ENCODE measurements at places on chromosomes 1 and 21.

GRCh38 chr1:225654277-225654597 lies 1.3 kb upstream of the ENAH start:
- DNase-seq, result no peak

DNA sequence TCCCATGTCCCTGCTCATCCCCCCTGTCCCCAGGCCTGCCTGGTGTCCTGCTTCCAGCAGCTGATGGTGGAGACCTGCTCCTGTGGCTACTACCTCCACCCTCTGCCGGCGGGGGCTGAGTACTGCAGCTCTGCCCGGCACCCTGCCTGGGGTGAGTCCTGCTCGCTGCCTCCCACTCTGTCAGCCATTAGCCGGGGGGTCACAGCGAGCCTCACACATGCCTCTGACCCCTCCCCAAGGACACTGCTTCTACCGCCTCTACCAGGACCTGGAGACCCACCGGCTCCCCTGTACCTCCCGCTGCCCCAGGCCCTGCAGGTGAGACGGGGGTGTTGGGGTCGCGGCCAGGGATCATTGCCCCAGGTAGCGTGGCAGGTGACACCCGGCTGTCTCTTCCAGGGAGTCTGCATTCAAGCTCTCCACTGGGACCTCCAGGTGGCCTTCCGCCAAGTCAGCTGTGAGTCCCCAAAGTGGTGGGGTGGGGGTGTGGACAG lies 10.0 kb downstream of the SCNN1D start:
- DNase-seq, result peak; percentile 40

DNA sequence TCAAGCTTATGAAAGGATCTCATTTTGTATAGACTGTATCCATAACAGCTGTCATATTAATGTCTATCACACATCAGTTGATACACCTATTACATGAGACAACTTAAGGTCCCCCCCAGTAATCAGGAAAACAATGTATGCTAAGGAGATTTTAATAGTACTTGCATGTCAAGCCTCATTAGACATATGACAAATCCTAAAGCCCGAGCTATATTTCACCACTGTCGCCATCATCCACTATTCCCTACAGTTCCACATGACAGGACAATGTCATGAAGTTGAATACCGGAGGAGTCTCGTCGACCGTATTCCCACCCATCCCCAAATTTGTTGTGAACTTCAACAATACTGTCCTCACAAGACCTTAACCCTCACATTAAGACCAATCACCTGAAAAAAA lies 3.4 kb downstream of the HMGN1 start:
- DNase-seq, result no peak

DNA sequence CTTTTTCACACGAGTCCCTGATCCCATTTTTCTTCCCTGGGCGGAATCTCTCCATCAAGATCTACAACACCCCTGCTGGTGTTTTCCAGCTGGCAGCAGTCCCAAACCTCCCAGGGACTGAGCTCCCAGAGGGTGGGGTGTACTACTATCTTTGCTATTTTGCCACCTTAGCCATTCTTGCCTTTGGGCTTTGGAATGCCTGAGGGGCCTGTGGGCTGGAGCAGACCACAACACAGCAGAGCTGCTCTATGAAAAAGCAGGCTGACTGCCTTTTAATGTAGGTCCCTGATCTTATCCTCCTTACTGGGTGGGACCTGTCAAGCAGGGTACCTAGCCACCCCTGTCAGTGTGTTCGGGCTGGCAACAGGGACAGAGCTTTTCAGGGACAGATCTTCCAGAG lies 91.9 kb downstream of the KCNT2 start:
- no peak for DNase-seq

DNA sequence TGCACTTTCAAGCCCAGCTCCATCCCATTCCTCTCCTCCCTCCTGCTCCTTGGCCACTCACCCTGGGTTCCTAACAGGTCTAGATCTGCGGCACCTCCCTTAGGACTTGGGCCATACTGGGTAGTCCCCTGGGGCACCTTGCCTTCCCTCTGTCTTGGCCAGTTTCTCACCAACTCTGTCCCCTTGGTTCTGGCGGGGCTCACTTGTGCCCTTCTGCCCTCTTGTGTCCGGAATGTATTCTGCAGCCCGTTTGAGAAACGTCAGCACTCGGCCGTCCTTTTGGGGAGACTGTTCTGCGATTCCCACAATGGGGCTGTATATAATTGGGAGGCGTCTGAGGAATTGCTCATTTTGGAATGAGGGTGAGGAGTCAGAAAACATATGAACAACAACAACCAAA lies 162.4 kb downstream of the ZSCAN20 start:
- no peak for DNase-seq

- DNase-seq, result no peak
Measured at GRCh38 chr1:64137412-64137803, 66.0 kb upstream of the UBE2U start.

- no peak for DNase-seq
Measured at GRCh38 chr1:109732390-109732881, 8.4 kb downstream of the GSTM3 start.

DNA sequence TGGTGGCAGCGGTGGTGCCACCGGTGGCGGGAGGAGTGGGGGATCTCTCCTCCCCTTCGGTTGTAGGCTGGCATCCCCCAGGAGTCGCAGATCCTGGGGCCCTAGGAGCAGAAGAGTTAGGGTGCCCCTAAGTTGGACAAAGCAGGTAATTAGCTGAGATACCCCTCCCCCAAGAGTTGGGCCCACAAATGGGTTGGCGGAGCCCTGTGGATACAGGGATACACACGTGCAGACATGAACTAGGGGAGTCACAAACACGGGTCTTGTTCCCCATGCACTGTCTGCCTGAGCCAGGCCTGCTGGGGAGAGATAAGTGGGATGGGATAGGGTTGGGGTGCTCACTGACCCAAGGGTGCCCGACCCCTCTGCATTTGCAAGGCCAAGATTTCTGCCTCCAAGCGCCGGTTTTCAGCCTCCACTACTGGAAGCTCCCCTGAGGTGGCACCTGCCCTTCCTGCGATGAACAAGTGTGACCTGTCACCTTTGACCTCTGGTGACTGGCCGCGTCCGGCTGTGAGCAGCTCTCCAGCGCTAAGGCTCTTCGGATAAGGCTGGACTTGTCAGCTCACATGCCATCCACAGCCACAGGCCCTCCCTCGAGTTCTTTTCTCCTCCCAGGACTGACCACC lies 1.8 kb downstream of the CCDC17 start:
- DNase-seq, result no peak

GRCh38 chr1:163870666-163871065 lies 548.9 kb downstream of the NUF2 start:
- no peak for DNase-seq

DNA sequence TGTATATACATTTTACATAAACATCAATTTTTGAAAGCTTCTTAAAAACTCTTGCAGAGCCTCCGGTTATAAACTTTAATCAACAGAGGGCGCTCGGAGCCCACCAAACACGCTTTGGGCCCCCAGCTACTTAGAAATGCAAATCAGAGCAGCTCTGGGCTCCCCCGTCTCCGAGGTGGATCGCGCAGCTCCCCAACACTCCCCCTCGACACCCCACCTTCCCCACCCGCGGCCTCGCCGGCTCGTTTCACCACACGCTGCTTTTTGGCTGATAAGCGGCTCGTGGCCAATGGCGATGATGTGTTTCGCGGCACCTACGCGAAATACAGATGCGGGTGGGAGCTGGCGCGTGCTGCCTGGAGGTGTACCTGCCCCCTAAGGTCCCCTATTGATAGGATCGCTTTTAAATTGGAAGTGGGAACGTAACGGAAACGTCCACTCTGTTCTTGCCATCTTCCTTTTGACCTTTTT lies 1.7 kb upstream of the KIF26B start:
- peak; percentile 16 for DNase-seq

GRCh38 chr1:246213502-246213901 lies 293.6 kb downstream of the SMYD3 start:
- no peak for DNase-seq

- DNase-seq, result no peak
Measured at GRCh38 chr1:243846761-243847160, 3.3 kb downstream of the AKT3 start.

DNA sequence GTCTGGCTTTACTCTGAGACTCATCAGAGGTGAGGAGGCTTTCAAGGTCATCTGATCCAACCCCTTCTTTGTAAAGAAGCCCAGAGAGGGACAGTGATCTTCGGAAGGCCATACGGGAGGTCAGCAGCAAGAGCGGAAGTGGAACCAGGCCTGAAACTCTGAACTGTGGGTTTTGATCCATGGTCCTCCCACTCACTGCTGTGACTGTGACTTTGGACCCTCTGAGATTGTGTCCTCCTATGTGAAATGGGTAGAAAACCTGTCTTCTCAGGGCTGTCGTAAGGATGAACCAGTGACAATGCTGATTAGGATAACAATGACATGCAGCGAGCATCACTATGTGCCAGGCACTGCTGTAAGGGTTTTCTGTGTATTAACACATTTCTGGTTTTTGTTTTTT lies 9.8 kb upstream of the DDOST start:
- no peak for DNase-seq

GRCh38 chr1:219188331-219188803 lies 14.7 kb downstream of the LYPLAL1 start:
- DNase-seq, result no peak

DNA sequence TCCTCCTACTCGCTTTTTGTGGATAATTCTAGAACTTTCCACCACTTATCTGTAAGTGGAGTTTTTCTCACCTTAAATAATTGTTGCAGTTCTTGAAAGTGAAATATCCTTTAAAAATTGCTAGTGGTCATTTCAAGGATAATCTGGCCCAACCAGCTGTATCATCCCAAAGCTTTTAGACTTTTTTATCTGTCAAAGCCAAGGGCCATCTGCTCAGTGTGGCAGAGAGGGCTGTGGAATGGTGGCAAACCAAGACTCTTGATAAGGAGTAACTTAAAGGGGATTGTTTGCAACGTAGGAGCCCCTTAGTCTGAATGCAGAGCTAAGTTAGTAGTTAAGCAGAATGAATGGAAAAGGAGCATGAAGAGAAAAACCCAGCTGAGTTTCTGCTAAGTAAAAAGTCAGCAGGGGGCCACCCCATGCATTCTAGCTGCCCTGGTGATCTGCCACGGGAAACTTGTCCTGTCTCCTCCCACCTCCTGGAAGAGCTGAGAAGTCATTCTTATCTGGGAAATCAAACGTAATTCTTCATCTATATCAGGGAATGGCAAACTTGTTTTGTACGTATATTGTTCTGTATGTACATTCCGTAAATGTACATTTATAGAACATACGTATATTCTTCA lies 169.3 kb downstream of the PRDM2 start:
- DNase-seq, result no peak

DNA sequence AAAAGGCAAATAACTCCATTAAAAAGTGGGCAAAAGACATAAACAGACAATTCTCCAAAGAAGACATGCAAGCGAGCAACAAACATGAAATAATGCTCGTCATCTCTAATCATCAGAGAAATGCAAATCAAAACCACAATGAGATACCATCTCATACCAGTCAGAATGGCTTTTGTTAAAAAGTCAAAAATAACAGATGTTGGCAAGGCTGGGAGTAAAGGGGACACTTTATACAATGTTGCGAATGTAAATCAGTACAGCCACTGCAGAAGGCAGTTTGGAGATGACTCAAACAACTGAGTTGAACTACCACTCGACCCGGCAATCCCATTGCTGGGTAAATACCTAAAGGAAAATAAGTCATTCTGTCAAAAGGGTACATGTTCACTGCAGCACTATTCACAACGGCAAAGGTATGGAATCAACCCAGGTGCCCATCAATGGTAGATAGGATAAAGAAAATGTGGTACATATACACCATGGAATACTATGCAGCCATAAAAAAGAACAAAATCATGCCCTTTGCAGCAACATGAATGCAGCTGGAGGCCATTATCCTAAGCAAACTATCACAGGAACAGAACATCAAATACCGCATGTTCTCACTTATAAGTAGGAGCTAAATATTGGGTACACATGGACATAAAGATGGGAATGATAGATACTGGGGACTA lies 25.9 kb downstream of the TSPAN2 start:
- DNase-seq, result no peak

DNA sequence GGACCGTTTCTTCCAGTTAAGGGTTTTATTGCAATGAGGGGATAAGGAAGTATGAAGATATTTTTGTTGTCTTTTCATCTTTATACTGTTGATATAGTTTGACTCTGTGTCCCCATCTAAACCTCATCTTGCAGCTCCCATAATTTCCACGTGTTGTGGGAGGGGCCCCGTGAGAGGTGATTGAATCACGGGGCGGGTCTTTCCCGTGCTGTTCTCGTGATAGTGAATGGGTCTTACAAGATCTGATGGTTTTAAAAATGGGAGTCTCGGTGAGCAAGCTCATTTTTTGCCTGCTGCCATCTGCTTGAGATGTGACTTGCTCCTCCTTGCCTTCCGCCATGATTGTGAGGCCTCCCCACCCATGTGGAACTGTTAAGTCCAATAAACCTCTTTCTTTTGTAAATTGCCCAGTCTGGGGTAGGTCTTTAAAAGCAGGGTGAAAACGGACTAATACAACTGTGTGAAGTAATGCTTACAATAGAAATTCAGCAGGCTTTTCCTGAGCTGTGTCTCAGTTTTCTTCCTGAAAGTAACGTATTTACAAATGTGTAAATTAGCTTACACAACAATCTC lies 377.3 kb downstream of the SIPA1L2 start:
- DNase-seq, result no peak

GRCh38 chr1:197467881-197468280 lies 199.8 kb downstream of the CRB1 start:
- DNase-seq, result no peak

DNA sequence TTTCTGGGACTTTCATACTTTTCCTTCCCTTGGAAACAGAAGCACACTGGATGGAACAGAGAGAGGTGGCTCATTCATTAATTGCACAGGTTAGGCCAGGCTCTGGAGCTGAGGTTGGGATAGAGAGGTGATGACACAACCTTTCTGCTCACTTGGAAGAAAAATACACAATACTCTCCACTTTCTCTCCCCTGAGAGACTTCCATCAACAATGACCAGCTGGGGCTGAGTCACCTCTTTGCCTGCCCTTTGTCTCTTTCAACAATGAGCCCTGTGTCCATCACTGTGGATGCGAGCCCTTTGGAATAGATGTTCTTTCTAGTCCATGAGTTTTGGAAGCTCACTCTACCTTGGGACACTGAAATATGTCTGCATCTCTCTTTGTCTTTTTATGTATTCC lies 43.1 kb downstream of the ATP2B4 start:
- no peak for DNase-seq

DNA sequence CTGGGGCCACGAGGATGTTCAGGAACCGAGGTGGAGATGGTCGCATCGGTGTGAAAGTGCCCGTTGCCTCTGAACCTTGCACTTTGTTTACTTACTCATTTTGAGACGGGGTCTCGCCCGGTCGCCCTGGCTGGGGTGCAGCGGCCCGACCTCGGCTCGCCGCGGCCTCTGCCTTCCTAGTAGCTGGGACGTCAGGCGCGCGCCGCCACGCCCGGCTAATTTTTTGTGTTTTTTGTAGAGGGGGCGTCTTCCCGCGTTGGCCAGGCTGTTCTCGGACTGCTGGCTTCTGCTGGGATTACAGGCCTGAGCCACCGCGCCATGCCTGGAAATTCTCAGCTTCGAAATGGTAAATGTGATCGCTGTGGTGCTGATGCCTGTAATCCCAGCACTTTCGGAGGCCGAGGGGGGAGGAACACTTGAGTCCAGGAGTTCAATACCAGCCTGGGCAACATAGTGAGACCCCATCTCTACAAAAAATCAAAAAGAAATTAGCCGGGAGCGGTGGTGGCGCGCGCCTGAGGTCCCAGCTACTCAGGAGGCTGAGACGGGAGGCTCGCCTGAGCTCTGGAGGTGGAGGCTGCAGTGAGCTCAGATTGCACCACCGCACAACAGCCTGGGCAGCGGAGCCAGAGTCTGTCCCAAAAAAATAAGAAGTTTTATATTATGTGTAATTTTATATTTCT lies 684 bp upstream of the MRPL20 start:
- no peak for DNase-seq

Data from activated naive CD4-positive, alpha-beta T cell (primary cell).